ENCODE measurements at places on chromosomes 12 and 14. TPM values are rescaled to one million over a fixed set of nuclear protein-coding genes. Genes with fewer than 3 reads are reported as not detected.

- no peak overlapping the region for H3K27ac ChIP-seq
- no peak overlapping the region for H3K4me3 ChIP-seq
- peaks cover 21% of the 10 kb centered on the region for H3K27me3 ChIP-seq
Observed at GRCh38 chr12:31235868-31236395, 90.0 kb downstream of the SINHCAF start.

DNA sequence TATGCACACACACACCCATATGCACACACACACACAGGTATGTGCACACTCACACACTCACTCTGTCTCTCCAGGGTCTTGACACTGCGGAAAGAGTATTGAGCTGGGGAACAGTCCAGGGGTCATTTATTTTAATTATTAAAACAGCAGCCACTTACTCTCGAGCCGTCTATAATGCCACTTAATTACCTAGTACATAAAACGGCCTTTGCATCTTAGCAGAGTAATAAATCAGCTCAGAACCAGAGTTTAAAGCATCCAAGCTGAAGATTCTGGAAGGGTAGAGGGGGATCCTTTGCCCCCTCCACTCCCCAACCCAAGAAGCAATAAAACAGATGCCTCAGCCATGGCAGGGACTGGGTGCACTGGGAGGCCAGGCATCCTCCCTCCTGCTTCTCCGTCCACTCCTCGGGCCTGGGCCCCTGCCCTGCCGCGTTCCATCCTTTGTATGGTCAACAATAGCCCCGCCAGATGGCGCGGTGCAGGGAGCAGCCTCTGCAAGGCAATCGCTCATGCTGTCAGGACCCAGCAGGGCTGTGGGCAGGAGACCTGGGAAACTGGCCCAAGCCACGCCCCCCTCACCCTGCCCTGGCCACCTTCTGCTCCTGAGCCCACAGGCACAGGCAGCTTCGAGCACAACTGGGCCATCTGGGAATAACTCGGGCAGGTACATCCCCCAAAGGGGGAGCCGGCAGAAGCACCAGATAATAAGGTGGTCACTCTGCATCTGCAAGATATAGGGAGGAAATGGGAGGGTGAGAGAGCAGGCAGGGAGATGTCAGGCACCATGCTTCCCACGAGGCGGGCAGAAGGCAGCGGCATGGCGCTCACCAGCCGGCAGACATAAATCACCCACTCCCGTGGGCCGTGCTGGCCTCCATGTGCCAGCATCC is 40.9 kb downstream of the CCDC85C start:
- H3K36me3 ChIP-seq = no peaks in the 10 kb centered on the region
- H3K27me3 ChIP-seq = no peaks in the 10 kb centered on the region
- DNase-seq = no peak
- no peaks in the 10 kb centered on the region for H3K4me1 ChIP-seq
- H3K27ac ChIP-seq = no peak overlapping the region

DNA sequence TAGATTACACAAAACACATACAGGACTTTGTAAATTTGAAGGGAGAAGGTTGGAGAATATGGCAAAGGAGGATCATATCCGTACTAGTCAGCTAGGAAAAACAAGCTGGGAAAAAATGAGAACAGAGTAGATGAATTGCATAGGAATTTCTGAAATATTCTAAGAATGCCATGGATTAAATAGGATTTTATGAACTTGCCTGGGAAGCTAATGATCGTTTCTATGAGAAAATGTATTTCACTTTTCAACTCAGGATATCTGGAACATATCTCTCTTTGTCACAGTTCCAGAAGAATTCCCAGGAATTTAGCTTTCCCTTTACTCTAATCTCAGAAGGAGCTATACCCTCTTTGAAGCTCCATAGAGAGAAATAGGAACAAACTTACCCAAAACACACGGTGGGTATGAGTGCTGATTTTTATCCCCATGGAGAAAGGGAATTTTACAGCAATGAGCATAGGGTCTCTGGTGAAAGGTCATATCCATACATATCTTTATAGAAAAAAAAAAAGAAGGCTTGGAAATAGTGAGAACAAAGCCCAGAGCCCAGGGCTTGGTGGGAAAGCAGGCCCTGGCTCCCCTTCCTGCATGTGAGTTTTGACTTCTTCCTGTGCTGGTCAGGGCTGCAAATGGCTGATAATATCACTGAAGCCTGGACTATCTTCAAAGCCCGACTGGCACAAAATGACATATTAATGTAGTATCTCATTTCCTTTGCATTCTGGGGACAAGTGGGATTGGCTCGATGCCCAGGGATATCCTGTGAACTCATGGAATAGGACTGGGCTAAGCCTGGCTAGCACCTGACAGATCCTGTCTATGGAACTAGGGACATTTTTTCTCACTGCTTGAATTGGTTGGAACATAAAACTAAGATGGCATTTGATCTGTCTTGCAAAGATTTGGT is 136.3 kb downstream of the AEBP2 start:
- DNase-seq = no peak
- H3K27me3 ChIP-seq = no peaks in the 10 kb centered on the region
- no peak overlapping the region for H3K27ac ChIP-seq
- H3K4me3 ChIP-seq = no peak overlapping the region
- peaks cover 13% of the 10 kb centered on the region for H3K36me3 ChIP-seq

Gene JDP2
- total RNA-seq = 2.4 TPM

- H3K27ac ChIP-seq = no peak overlapping the region
- H3K36me3 ChIP-seq = peaks cover 54% of the 10 kb centered on the region
- H3K27me3 ChIP-seq = no peaks in the 10 kb centered on the region
- no peak for DNase-seq
- H3K4me1 ChIP-seq = peaks cover 43% of the 10 kb centered on the region
Observed at GRCh38 chr14:50739186-50739585, 71.1 kb upstream of the SAV1 start.

DNA sequence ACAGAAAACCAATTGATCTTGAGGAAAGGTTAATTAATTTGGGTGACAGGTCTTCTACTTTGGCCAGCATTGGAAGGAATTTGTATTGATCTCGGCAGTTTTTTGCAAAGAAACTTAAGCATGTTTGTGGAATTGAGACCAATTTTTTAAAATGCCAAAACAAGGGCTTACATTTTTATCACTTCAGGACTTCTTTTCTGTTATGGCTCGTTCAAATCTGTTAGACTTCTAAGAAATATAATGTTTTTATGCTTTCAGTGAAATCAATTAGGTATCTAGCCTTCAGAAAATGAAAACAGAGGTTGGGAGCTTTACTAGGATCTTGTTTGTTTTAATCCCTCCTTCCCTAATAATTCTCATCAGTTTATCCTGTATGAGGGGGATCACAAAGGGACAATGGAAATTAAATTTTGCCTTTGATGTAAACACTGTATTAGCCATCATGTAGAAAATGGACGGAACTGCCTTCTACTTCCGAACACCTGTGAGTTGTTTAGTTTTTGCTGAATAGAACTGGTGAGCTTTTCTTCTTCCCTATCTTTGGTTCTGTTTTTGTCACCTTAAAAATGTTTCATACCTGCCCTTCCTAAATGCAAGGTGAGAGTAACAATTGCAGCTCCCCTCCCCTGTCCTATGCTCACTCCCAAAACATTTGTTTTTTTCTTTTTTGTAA is 7.8 kb downstream of the FOXA1 start:
- peaks cover 3% of the 10 kb centered on the region for H3K36me3 ChIP-seq
- H3K4me1 ChIP-seq = no peaks in the 10 kb centered on the region
- no peak for DNase-seq
- H3K27me3 ChIP-seq = peaks cover 62% of the 10 kb centered on the region
- no peak overlapping the region for H3K4me3 ChIP-seq

DNA sequence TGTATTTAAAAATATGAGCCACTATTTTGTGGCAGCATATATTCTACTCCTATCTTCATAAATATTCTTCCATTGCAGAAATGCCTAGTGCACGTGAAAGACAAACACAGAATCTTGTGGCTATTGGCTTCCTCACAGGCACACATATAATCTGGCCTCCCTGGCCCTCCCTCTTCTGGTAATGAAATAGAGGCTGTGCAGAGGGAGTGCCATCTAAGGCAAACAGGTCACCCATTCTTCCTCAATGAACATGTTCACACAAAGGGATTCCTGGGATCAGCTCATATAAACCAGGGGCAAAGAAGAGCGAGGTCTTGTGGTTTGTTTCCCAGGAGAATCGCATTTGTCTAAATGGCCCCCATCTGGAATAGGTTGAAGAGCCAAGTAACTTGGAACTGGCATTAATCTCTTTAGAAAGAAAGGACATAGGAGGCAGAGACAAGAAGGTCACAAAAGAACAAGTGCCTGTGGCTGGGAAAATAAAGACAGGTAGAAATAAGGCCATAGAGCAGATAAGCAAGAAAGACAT is 171.6 kb upstream of the PTPRQ start:
- DNase-seq = no peak
- H3K4me3 ChIP-seq = no peak overlapping the region
- H3K4me1 ChIP-seq = no peaks in the 10 kb centered on the region
- H3K27me3 ChIP-seq = peaks cover 6% of the 10 kb centered on the region

DNA sequence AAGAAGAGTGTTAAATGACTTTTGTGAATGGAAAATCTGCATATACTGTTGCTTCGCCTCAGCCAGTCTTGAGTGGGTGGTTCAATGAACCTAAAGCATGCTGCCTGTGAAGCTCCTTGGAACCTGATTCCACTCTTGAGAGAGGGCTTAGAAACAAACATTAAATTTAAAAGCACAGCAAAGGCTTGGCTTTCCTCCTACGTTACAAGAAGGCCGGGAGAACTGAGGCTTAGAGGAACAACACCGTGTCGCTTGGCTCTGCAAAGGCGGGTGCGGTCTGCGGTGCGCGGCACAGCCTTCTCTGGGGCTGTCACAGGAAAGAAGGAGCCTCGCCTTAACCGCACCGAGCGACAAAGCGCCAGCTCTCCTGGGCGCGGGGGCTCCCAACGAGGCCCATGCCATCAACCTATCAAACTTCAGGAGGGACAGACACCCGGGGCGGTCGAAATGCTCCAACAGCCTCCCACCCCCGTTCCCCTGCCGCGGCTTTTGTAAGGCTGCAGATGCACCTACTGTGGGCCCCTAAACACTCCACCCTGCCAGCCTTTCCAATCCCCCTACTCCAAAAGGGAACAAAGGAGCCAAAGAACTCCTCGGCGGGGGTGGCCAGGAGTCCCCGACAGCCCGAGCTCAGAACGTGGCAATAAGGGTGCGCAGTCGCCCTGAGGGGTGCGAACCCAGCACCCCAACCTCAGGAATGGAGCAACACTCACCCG is 729 bp downstream of the OSBPL8 start:
- peaks cover 29% of the 10 kb centered on the region for H3K4me1 ChIP-seq
- peak; percentile 90 for DNase-seq
- peaks cover 7% of the 10 kb centered on the region for H3K36me3 ChIP-seq
- peak overlapping the region; percentile 98 for H3K27ac ChIP-seq

GRCh38 chr12:55671746-55672145 is 35.1 kb downstream of the OR10P1 start:
- DNase-seq = no peak
- H3K27me3 ChIP-seq = peaks cover 12% of the 10 kb centered on the region
- no peaks in the 10 kb centered on the region for H3K36me3 ChIP-seq
- no peak overlapping the region for H3K4me3 ChIP-seq
- no peaks in the 10 kb centered on the region for H3K4me1 ChIP-seq
- H3K27ac ChIP-seq = no peak overlapping the region

DNA sequence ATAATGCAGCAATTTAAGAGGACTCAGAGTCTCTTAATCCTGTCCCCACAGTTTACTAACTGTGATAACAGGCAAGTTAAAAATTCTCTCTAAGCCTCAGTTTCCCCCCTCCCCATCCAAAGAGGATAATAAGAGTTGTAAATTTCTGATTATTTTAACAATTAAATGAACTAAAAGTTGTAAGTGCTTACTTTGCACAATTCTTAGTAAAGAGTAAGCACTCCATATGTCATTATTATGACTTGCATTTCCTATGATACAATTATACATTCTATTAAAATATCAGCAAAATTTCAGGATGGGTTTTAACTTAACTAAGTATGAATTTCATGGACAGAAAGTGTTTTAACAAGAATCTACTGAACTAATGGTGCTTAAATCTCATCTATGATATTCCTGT is 80.1 kb downstream of the NELL2 start:
- no peak overlapping the region for H3K27ac ChIP-seq
- no peak overlapping the region for H3K4me3 ChIP-seq
- no peaks in the 10 kb centered on the region for H3K27me3 ChIP-seq
- DNase-seq = no peak
- H3K36me3 ChIP-seq = no peaks in the 10 kb centered on the region

GRCh38 chr12:131002216-131002631 is 48.5 kb downstream of the ADGRD1 start:
- no peaks in the 10 kb centered on the region for H3K36me3 ChIP-seq
- no peaks in the 10 kb centered on the region for H3K27me3 ChIP-seq
- H3K4me3 ChIP-seq = no peak overlapping the region
- H3K4me1 ChIP-seq = peaks cover 2% of the 10 kb centered on the region
- DNase-seq = no peak
- no peak overlapping the region for H3K27ac ChIP-seq

Gene KRT71
- total RNA-seq = not detected

DNA sequence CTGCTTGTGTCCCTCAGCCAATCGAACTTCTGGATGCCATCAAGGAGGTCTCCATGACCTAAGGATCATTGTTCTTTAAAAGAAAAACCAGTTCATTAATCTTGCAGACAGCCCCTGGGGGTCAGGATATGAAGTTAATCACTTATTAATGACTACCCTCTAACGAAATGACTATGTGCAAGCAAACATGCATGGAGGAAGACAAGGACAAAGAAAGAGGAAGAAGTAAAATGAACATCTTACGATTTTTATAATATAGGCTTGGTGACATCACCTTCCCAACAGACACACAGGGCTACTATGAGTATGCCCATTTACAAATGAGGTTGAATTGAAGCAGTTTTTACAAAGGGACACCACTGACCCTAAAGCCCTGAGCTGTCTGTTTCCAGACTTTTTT is 111.1 kb upstream of the AMIGO2 start:
- no peaks in the 10 kb centered on the region for H3K27me3 ChIP-seq
- H3K27ac ChIP-seq = peak overlapping the region; percentile 79
- peaks cover 33% of the 10 kb centered on the region for H3K36me3 ChIP-seq
- DNase-seq = no peak

GRCh38 chr12:95997911-95998510 is 1.9 kb upstream of the HAL start:
- H3K4me3 ChIP-seq = no peak overlapping the region
- H3K36me3 ChIP-seq = peaks cover 11% of the 10 kb centered on the region
- DNase-seq = peak; percentile 20
- no peak overlapping the region for H3K27ac ChIP-seq

- DNase-seq = no peak
- peaks cover 5% of the 10 kb centered on the region for H3K36me3 ChIP-seq
- H3K4me3 ChIP-seq = no peak overlapping the region
- H3K27me3 ChIP-seq = no peaks in the 10 kb centered on the region
- H3K4me1 ChIP-seq = no peaks in the 10 kb centered on the region
- no peak overlapping the region for H3K27ac ChIP-seq
Observed at GRCh38 chr14:103695296-103696069, 19.8 kb downstream of the XRCC3 start.

Gene PTPRB
- not detected for total RNA-seq

Gene REM2
- 0.48 TPM for total RNA-seq

GRCh38 chr12:75207338-75208083 is 2.1 kb downstream of the KCNC2 start:
- no peak overlapping the region for H3K27ac ChIP-seq
- H3K4me1 ChIP-seq = peaks cover 7% of the 10 kb centered on the region
- no peak for DNase-seq
- peaks cover 1% of the 10 kb centered on the region for H3K36me3 ChIP-seq
- peaks cover 48% of the 10 kb centered on the region for H3K27me3 ChIP-seq

Gene TAS2R42
- not detected for total RNA-seq

GRCh38 chr12:125140279-125141209 is 75.3 kb downstream of the AACS start:
- H3K4me1 ChIP-seq = no peaks in the 10 kb centered on the region
- H3K4me3 ChIP-seq = no peak overlapping the region
- H3K27ac ChIP-seq = no peak overlapping the region
- no peak for DNase-seq

Gene OR4M1
- not detected for total RNA-seq

Data from activated CD4-positive, alpha-beta T cell treated with anti-CD3 and anti-CD28 coated beads for 36 hours (primary cell).